ENCODE measurements at places on chromosomes 12 and 14.
A peak's percentile ranks its signal among the peaks of the same experiment; 100 is the strongest.

GRCh38 chr12:90102957-90103652 lies 394.5 kb upstream of the ATP2B1 start:
- H3K27ac ChIP-seq = no peak overlapping the region
- H3K4me1 ChIP-seq = no peaks in the 10 kb centered on the region
- no peak overlapping the region for H3K4me3 ChIP-seq
- no peaks in the 10 kb centered on the region for H3K27me3 ChIP-seq

GRCh38 chr12:112638420-112638819 lies 153.1 kb upstream of the RPH3A start:
- no peak for DNase-seq
- H3K36me3 ChIP-seq = no peaks in the 10 kb centered on the region
- H3K27ac ChIP-seq = no peak overlapping the region
- no peaks in the 10 kb centered on the region for H3K27me3 ChIP-seq
- no peaks in the 10 kb centered on the region for H3K4me1 ChIP-seq

- no peaks in the 10 kb centered on the region for H3K27me3 ChIP-seq
- no peak for DNase-seq
- no peak overlapping the region for H3K27ac ChIP-seq
- H3K4me3 ChIP-seq = no peak overlapping the region
- peaks cover 16% of the 10 kb centered on the region for H3K36me3 ChIP-seq
- H3K4me1 ChIP-seq = peaks cover 4% of the 10 kb centered on the region
These were observed 25.0 kb downstream of the RAB35 start for GRCh38 chr12:120091371-120092090.

GRCh38 chr14:54048311-54048710 lies 91.7 kb upstream of the BMP4 start:
- H3K27me3 ChIP-seq = no peaks in the 10 kb centered on the region
- DNase-seq = no peak
- H3K36me3 ChIP-seq = no peaks in the 10 kb centered on the region
- H3K4me3 ChIP-seq = no peak overlapping the region
- H3K4me1 ChIP-seq = no peaks in the 10 kb centered on the region

DNA sequence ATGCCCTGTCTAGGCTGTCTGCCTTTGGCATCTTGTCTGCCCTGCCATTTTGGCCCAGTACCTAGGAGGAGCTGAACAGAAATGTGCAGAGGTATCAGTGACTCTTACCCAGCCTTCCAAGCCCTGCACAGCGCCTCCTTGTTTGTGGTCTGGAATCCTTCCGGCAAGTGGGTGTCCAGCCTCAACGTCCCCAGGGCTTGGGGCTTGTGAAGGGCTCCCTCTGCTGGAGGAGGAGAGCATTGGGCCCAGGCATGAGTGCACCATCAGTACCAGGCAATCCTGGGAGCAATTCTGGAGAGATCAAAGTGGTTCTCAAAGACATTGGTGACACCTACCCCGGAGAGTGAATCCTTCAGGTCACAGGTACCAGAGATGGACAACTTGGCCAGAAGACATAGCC lies 2.4 kb upstream of the TCL1B start:
- H3K27me3 ChIP-seq = no peaks in the 10 kb centered on the region
- H3K4me3 ChIP-seq = no peak overlapping the region
- H3K27ac ChIP-seq = no peak overlapping the region
- no peak for DNase-seq

GRCh38 chr14:77023001-77023996 lies 5.2 kb downstream of the IRF2BPL start:
- peak overlapping the region; percentile 21 for H3K27ac ChIP-seq
- H3K4me1 ChIP-seq = peaks cover 47% of the 10 kb centered on the region
- no peak for DNase-seq
- H3K27me3 ChIP-seq = no peaks in the 10 kb centered on the region
- H3K4me3 ChIP-seq = no peak overlapping the region

DNA sequence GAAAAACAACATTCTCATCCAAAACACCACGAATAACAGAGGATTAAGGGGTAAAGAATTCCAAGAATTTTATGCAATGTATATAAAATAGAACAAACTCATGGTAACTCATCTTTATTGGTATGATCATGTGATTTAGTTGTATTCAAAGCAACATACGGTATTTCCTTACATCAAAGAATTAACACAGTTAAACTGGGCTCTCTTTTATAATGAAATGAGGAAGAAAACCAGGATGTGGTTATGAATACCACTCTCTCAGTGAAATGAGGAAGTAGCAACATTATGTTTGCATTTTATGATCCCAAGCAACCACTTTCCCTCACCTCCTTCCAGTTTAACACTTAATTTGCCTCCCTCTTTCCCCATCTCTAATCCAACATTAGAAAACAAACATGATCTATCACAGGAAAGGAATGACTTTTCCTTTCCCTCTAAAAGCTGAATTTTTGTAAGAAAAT lies 22.9 kb downstream of the SPTLC2 start:
- no peaks in the 10 kb centered on the region for H3K27me3 ChIP-seq
- DNase-seq = no peak
- H3K4me1 ChIP-seq = peaks cover 6% of the 10 kb centered on the region
- no peak overlapping the region for H3K4me3 ChIP-seq

DNA sequence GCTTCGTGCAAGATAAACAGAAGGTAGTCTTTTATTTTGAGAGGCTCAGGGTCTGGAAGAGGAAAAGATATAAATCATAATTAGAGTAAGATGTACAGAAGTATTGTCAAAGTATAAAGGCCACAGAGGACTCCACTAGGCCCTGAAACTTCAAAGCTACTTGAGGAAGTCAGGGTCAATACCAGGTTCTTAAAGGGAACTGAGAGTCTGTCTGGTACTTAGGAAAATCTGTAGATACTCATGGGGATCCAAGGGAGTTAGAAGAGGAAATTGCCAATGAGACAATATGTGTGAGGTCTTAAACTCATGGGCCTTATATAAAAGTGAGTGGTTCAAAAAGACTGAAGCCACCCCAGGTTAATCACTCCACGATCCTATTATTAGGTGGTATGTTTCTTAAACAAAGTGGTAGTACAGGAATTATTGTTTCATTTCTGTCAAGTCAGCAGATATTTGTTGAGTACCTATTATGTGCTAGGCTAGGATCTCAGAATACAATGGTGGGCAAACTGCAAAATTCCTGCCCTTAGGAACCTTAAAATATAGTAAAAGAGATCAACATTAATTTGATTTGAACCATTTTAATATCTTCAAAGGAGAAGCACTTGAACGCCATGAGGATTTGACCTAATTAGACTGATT lies 314.6 kb downstream of the ADAMTS20 start:
- H3K27ac ChIP-seq = no peak overlapping the region
- H3K4me3 ChIP-seq = no peak overlapping the region
- no peaks in the 10 kb centered on the region for H3K27me3 ChIP-seq

- no peaks in the 10 kb centered on the region for H3K36me3 ChIP-seq
- H3K27me3 ChIP-seq = no peaks in the 10 kb centered on the region
- H3K4me1 ChIP-seq = no peaks in the 10 kb centered on the region
- H3K27ac ChIP-seq = no peak overlapping the region
- no peak overlapping the region for H3K4me3 ChIP-seq
These were observed 163.6 kb downstream of the BRMS1L start for GRCh38 chr14:35989736-35990135.

DNA sequence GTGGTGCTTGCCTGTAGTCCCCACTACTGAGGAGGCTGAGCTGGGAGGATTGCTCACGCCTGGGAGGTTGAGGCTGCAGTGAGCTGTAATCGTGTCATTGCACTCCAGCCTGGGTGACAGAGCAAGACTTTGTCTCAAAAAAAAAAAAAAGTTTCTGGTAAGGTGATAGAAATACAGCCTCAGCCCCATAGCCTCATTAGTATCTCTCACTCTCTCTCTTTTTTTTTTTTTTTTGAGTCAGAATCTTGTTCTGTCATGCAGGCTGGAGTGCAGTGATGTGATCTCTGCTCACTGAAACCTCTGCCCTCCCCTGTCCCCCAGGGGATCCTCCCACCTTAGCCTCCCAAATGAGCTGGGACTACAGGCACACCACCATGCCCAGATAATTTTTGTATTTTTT lies 19.2 kb downstream of the MTHFD1 start:
- no peaks in the 10 kb centered on the region for H3K36me3 ChIP-seq
- no peak overlapping the region for H3K4me3 ChIP-seq
- H3K27me3 ChIP-seq = no peaks in the 10 kb centered on the region
- H3K4me1 ChIP-seq = no peaks in the 10 kb centered on the region

DNA sequence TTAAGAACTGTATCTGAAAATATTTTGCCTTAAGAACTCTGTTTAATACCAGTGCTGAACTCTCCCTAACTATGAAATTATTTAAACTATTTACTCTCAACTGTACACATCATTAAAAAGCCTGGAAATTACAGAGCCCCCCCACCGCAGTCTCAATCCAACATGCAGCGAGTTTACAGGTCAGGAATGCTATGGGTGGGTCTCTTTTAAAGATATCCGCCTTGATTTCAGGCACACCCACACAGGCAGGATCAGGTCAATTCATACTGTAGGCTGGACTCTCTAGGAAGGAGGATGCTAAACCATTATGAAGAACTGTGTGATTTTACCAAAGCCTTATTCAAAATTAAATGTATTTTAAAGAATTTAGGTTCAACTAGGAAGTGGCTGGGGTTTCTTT lies 16.5 kb downstream of the SPTLC2 start:
- H3K36me3 ChIP-seq = peaks cover 12% of the 10 kb centered on the region
- H3K4me3 ChIP-seq = no peak overlapping the region
- peaks cover 10% of the 10 kb centered on the region for H3K4me1 ChIP-seq
- H3K27ac ChIP-seq = no peak overlapping the region

DNA sequence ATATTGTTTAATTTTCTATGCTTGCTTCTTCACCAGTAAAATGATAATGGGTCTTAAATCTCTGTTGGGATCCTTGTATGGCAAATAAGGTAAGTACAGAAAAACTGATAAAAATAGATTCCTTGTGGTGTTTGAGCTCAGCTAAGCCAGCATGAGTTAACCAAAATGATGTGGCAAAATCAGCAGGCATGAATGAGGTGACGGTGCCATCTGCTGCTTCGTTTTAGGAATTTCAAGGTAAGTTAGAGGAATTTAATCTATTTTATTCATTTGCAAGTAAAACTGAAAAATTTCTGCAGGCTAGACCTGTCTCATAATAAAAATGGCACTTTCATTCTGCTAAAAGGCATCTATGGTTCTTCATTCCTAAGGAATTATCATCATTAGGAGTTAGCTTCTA lies 10.0 kb upstream of the CLEC7A start:
- no peaks in the 10 kb centered on the region for H3K36me3 ChIP-seq
- H3K27me3 ChIP-seq = peaks cover 4% of the 10 kb centered on the region
- no peak overlapping the region for H3K27ac ChIP-seq
- H3K4me3 ChIP-seq = no peak overlapping the region
- no peak for DNase-seq

All from effector memory CD4-positive, alpha-beta T cell (primary cell).